ENCODE measurements at places on chromosomes 5 and 9. TPM values are rescaled to one million over a fixed set of nuclear protein-coding genes. Genes with fewer than 3 reads are reported as not detected.

- DNase-seq: no peak
These were observed 59.3 kb downstream of the SNX30 start for GRCh38 chr9:112809906-112810305.

GRCh38 chr5:52995095-52995494 is 5.9 kb downstream of the ITGA2 start:
- DNase-seq: no peak

Gene SV2C
- total RNA-seq: 0.16 TPM

Gene NIPAL4
- 0.48 TPM for total RNA-seq

DNA sequence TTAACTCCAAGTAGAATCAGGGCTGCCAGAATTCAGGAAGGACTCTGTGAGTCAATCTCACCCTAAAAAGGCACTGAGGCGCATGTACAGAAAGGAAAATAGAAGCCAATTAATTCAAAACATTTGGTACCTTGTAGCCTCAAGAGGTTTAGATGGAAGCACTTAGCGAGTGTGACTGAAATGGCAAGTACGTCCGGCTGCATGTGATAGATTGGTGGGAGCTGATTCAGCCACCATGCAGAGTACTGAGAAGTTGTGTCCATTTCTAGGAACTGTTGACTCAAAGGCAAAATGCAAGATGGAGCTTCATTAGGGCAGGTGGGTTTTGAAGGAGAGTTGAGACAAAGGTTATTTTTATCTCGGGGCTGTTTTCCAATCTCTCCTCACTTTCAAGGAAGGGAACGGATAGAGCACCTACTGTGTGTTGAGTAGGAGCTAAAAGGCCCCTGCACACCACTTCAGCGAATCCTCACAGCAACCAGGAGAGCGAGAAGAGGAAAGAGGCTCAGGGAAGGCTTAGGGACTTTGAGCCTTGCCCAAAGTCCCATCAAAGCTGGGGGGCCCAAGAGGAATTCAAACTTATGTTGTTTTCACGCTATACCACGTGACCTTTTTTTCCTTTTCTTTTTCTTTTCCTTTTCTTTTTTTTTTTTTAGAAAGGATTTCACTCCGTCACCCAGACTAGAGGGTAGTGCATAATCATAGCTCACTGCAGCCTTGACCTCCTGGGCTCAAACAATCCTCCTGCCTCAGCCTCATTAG is 34.6 kb upstream of the CPEB4 start:
- DNase-seq: no peak

DNA sequence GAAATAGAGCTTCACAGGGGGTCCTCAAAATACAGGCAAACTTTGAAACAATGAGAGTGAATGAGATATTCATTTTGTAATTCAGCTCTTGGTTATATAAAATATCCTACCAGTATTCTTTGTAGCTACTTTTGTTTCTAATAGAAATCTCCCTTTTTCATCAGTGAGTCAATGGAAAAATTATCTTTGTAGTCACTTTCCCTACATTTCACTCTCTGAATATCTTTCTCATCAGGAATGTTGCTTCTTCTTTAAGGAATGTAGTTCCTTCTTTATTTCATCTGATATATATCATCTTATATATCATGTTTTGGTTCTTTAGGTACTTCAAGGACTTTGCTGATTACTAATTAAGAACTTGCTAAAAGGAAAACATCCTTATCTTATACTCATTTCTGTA is 280.3 kb upstream of the NUDT12 start:
- DNase-seq: no peak

DNA sequence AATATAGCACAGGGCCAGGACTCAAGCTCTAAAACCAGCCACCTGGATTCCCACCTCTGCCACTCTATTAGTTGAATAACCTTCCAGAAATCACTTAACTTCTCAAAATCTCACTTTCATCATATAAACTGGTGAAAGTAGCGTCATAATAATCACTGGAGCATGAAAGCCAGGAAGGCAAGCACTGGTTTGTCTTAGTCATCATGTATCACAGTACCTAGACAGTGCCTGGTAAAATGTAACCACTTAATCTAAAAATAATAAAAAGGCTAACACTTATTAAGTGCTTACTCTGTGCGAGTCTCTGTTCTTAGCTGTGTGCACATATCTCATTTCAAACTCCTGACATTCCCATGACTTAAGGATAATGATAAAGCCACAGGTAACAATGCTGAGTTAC is 109.4 kb downstream of the ASTN2 start:
- no peak for DNase-seq

Gene ZNF608
- total RNA-seq: 30.9 TPM

DNA sequence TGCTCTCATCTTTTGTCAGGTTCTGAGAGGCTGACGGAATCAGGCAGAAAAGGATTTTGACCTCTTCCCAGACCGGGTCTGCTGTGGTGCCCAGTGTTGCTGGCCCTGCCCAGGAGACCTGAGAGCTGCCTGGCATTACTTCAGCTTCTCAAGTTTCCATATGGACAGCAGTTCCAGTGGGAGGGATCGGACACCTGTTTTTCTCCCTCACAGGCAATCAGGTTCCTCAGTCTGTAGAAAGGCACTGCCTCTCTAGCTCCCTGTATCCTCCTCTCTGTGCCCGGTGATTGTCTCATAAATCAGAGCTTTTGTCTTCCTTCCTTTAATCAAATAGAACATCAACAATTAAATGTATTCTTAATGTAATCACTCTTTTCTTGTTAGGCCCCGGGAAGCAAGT is 198.7 kb downstream of the SEMA6A start:
- no peak for DNase-seq

Gene PDGFRB
- total RNA-seq: 35.9 TPM

DNA sequence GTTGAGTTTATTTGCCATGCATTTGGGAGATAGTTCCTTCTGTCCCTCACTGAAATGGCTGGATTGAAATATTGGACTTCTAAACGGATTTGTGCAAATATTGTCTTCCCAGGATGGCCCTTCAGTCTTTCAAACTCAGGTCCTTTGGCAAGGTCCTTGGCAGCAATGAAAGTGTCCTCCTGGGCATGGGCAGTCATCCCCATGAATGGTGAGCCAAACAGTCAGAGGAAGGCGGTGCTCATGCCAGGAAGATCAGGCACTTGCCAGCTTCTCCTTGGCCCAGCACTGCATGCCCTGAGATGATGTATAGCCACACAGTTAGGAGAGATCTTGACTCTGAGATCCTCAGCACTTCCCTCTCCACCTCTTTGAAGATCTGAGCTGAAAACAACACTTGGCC is 221.4 kb upstream of the KLF4 start:
- no peak for DNase-seq

- DNase-seq: peak; percentile 11
These were observed 123.9 kb upstream of the HAPLN1 start for GRCh38 chr5:83844449-83845068.

Gene SGCD
- 0.37 TPM for total RNA-seq

Gene CRAT
- 145 TPM for total RNA-seq

Gene IRX1
- not detected for total RNA-seq

DNA sequence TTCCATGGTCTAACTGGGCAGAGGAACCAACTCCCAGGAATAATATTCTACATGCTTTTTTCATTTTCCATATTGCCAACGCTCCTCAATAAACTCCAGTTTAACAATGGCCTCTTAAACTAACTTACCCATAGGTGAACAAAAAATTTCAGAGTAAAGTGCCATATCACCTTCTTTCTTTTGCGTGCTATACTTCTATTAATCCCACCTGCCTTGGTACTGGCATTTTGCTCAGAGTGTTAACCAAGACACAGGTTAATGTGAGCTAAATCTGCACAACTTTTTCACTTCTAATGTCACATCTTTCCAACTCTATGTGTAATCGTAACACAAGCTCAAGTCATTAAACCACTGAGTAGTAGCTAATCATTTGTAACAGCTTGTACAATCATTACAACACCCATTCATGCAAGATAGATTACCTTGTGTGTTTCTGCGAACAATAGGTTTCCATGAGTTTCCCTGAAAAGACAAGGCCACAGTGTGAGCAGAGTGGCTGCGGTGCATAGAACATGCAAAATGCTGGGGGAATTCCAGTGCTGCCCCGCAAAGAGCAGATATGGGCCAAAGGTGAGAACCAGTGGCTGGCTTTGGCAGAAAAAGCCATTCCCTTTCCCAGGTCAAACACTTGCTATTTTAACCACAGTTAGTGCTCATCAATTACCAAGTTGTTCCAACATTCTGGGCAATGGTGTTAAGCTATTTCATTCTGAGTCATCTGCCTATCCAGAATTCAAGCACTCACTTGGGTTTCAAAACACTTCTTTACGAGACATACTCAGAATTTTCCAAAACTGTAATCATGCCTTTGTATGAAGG is 42.8 kb downstream of the TIMD4 start:
- peak; percentile 19 for DNase-seq

- DNase-seq: no peak
These were observed 1.8 kb downstream of the RPL35 start for GRCh38 chr9:124859803-124860581.

Gene GAPT
- not detected for total RNA-seq

DNA sequence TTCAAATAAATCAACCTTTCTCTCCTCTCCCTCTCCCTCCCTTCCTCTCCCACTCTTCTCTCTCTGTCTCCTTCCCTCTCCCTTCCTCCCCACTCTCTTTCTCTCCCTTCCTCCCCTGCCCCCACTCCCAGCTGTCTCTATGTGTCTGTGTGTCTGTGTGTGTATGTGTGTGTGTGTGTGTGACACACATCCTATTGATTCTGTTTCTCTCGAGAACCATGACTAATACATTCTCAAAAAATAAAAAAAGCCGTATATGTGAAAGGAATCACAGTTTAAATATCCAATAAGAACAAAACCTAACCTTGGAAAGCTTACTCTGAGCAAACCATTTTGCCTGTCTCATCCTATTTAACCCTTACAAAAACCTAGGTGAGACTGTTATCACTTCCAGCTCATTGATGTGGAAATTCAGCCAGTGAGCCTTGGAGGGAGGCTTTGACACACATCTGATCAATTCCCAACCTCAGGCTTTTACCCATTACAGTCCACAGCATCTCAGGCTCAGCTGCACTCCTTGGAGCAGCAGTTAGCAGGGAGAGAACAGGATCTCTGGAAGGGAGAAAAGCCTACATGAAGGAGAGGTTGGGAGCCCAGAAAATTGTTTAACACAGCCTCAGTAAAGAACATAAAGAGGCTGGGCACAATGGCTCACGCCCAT is 8.3 kb downstream of the HSD17B3 start:
- no peak for DNase-seq

Gene LHFPL2
- total RNA-seq: 34.4 TPM

Data from transverse colon (tissue), 4 donors.